ENCODE measurements at places on chromosomes 6 and 20.

DNA sequence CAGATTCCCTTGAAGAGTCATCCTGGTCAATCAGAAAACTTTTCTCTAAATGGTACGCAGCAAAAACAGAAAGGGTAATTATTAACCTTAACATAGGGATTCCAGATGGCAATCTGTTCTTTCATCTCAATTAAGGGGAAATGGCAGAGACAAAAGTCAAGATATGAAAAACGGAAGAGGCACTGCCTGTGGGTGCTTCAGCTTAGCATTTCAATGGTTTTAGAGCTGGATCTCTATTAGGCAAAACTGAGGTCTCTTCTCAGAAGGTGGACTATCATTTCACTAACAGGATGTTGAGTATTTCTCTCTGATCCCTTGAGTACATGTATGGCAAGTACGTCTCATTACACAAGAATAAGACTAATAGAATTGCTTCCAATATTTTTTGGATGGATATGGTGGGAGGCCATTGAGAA is 296.9 kb downstream of the HIVEP2 start:
- no peak for DNase-seq

- DNase-seq, result no peak
Measured at GRCh38 chr20:22814471-22815205, 220.5 kb upstream of the SSTR4 start.

GRCh38 chr6:159469443-159469842 is 223.6 kb downstream of the SOD2 start:
- no peak for DNase-seq

- DNase-seq, result no peak
Measured at GRCh38 chr6:143966312-143966711, 41.7 kb downstream of the PLAGL1 start.

DNA sequence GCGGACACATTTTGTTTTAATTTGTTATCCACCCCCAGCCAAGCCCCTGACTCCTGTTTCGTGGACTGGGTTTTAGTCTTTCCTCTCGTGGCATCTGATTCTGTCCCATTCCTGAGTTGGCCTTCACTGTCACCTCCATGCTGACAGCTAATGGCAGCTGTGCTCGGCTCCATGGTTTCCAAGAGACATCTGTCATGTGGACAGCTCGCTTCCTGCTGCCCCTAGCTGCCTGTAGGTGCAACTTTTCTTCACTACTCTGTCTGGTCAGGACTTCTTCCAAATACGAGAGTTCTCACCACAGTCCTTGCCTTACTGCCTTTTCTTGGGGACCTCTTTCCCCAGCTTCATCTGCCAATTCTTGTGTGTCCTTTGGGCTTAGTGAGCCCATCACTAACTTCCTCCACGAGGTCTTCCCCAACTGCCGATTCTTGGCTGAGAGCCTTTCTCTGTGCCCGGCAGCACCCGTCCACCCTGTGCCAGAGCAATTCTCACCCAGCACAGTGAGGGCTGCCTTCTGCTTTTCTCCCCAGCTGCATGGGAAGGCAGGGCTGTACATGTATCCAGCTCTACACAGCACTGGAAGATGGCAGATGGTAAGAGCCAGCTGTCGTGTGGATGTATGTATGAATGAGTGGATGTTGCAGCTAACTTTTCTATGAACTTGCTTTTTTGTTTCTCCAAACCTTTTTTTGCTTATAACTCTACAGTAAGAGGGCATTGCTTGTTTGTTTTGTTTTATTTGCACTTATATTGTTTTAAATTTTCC is 140.4 kb downstream of the F13A1 start:
- DNase-seq, result no peak

Data from activated T-cell treated with anti-CD3 and anti-CD28 coated beads, Interleukin-2, amount 50 U/mL, for 24 hours (primary cell).